ENCODE measurements at places on chromosomes 5 and 9.
A peak's percentile ranks its signal among the peaks of the same experiment; 100 is the strongest.

DNA sequence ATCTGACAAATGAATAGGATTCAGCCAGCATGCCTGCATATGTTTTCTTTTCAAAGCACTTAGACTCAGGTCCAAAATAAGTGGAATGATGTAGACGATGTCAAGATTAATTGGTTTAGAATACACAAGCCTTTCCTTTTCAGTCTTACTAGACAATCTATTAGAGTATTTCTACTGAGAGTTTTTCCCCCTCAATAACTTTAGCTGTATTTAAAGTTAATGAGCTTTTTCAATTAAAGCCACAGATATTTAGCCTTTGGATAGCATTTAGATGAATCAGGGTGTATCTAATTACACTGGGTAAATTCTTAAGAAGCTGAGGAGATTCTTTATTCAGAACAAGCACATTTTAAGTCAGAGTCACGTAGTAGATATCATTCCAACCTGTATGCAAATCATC lies 198.7 kb upstream of the MPDZ start:
- peak; percentile 2 for DNase-seq

DNA sequence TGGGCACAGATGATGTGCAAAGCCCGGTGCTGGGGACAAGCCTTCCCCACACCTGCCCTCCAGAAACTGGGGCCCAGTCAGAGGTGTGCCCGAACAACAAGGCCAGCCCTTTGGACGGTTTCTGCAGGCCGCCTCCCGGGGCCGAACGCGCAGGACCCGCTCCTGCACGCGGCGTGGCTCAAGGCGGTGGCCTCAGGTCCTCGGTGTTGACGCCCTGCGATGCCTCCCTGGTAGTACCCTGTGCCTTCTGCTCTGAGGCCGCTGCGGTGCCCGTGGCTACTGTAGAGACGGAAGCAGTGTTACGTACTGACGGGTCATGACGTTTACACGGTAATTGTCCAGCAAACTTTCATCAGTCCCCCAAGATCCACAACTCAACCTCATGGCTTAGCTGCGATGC lies 33.5 kb upstream of the FANCC start:
- no peak for DNase-seq

DNA sequence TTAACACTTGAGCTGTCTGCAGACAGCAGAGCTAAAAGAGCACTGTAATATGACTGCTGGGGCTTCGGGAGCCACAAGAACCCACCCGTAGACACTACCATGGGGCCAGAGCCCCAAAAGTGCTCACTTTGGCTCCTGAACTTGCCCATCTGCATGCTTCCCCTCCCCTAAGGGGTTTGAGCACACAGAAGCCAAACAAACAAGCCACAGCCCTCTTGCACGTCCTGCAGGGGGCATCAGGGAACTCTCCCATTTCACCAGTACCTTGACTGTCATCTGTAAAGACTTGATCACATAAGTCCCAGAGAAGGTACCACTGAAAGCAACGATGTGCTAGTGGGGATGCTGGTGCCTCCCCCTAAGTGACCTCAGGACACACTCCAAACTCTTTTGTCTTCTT lies 681.8 kb downstream of the SEMA5A start:
- peak; percentile 67 for DNase-seq

DNA sequence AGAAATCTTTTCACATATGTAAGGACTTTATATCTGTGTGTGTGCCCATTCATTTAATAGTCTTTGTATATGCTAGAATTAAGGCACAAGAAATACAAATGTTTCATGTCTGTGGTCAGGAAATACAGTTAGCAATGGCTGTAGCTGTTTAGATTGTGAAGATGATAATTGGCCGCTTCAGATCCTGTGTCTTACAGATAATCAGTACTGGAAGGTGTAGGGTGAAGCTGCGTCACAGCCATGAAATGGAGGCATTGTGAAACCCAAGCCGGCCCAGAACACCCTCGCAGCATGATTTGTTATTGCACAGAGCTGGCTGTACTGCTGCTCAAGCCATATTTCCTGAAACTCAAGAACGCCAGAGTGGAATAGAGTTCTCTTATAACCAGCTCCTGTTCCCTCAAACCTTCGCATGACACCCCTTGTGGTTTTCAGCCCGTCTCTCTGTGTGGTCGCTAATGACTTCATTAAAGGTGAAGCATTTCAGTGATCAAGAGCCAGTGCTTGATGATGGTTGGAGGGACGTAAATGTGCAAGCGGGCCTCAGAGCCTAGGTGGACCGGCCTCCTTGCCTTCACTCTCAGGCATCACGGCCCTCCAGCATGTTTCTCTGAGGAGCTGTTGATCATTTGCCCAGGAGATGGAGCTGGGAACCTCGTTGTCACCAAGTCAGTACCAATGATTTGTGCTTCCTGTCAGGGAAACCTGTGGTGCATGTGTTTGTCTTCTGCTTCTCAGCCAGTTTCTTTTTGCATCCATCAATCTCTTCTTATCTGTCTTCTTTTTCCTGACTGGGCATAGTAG lies 80.1 kb downstream of the F2RL2 start:
- peak; percentile 24 for DNase-seq

DNA sequence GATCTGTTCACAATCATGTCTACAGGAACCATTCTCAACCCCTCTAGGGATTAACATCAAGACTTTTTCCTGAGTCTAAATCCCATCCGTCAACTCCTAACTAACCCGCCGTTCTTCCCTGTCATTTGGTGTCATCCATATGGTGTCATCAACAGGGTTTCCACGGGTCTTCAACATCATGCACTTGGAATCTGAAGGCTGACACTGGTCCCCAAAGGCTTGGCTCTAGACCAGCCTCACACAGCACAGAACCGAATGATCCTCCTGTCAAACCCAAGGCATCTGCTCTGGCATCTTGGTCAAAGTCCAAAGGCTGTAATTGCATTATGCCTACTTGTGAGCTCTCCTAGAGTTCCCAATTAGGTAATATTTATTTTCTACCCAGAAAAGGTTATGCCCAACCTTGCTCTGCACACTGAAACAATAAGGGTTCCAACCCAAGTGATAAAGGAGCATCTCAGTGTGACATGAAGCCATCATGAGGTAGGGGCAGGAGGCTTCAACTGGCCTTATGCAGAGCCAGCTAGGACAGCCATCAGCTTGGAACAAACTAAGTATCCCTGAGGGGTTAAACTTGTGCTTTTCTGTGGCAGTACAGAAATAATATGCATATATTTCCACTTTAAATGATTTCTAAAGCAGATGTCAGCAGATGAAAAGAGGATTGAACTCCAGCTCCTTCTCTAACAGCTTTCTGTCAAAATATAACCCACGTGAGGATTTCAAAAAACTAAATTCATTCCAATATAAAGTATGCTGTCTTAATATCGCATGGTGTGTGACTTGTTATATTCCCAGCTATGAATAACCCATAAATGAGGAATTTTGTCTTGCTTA lies 13.9 kb downstream of the ENC1 start:
- DNase-seq: peak; percentile 93

- DNase-seq: peak; percentile 39
Observed at GRCh38 chr9:134136118-134136995, 475 bp downstream of the WDR5 start.

DNA sequence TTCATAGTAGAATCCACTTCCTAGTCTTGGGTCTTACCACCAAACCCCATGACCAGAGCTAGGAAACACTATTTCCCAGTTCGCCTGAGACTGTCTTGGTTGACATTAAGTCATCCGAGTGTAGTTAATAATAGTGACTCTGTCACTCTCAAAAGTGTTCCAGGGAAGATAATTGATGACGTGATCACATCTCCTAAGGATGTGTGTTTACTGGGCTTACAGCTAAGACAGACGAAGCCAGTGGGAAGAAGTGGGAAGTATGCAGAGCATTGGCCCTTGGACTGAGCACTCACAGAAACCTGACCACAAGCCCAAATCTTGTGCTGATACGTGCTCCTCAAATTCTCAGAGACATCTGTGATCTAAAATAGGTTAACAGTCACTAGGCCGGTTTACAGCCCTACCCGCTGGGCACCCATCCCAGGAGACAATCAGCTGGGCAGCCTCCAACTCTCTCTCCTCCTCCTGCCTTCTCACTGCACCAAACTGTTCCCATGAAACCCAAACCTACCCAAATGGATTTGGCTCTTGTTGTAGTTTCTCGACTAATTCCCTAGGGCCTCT lies 316.6 kb downstream of the TLE1 start:
- no peak for DNase-seq

DNA sequence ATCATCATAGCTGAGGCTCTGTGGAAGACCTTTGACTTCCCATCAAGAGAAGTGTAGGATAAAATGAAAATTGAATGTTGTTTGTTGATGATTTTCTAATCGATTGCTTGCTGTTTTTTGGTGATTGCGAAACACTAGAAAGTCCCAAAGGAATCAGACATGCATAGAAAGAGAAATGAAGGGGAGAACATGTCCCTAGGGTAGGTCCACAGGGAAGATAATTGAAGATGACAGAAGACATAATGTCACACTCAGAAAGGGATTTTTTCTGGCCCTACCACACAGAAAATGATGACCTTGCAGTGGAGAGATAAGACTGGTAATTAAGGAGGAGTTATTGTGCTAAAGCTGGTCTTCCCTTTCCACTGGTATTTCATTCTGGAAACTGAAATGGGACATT lies 62.8 kb downstream of the INSYN2B start:
- DNase-seq: no peak

GRCh38 chr9:8558176-8558575 lies 758.6 kb upstream of the DMAC1 start:
- DNase-seq: no peak
